NCI-H2107 (cell line): ENCODE measurements at places on chromosomes 7 and 10.

DNA sequence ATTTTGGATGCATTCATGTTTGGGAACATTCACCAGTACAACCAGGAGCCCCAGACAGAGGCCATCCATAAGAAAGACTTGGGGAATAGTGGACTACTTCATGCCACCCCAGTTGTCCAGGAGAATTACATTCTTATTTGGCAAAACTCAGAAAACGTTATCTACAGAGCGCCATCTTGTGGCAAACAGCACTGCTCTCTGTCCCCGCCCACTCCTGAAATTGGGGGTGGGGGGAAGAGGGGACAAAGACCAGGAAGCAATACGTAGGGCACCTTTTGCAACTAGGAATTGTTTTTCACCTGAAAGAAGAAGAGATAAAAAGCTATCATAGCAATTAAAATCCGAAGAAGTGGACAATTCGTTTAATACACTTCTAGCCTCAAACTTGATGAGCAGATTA, 134.6 kb upstream of the MGMT start:
- DNase-seq, result no peak

DNA sequence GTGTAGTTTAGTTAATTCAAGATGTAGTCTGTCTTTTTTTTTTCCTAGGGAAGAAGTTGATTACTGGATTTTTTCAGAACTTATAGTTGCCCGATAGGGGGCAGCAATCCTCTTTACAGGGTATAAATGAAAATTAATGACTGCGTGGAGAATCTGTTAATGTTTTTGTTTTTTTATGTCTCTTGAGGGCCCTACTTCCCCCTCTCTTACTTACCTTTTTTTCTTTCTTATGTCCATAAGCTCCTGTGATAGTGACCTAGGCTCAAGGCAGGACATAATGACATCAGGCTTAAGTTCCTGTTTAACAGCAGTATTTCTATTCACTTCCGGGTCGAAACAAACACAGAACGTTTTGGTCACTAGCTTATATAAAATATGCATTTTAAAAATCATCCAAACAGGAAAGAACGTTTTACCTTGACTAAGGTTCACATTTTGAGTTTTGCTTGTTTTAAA, 18.8 kb downstream of the CDC123 start:
- no peak for DNase-seq

DNA sequence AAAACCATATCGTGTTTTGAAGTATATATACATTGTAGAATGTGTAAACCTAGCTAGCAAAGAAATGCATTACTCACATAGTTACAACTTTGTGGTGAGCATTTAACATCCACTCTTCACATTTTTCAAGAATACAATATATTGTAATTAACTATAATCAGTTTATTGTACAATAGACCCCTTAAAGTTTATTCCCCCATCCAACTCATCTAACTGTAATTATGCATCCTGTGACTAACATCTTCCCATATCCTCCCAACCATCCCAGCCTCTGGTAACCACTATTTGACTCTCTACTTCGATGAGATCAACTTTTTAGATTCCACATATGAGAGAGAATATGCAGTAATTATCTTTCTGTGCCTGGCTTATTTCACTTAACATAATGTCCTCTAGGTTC, 526.4 kb downstream of the KIF20B start:
- DNase-seq, result no peak

- DNase-seq, result no peak
Observed at GRCh38 chr10:63164166-63164623, 31.1 kb downstream of the NRBF2 start.

DNA sequence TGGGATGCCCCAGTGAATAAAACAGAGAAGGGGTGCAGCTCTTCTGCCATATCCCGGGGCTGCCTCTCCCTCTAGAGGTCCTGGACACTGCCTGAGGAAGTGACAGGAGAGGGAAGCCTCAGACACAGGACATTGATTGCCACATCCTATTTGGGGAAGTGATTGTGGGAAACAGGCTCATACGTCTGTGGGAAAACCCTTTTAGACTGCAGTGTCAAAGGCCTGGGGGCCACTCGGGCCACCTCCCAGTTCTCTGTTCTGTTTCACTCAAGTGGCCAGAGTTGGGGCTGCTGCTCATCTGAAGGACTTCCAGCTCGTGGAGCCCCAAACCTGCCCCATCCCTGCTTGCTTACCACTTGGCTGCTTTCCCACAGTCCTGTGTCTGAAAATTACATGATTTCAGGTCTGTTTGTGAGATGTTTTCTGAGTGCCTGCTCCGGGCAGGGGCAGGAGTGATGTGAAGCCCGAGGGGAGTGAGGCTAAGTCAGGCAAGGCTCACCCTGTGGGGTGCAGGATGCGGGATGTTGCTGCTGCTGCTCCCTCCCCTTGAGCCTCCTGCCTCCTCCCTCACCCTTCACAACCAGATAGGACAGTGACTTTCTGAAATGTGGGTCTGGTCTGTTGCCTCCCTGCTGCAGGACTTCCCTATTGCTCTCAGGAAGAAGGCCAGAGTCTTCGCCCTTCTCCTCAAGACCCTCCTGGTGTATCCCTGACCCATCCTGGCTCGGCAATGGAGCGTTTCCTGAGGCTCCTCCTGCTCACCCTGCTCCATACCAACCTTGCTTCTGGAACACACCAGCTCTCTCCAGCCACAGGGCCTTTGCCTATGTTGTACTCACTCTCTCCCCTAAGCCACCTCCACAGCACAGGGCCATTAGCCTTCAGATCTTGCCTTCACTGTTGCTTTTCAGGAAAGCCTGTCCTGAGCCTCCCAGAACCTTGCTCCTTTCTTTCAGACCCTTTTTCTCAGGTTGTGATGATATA, 58.4 kb downstream of the NEURL1 start:
- no peak for DNase-seq

DNA sequence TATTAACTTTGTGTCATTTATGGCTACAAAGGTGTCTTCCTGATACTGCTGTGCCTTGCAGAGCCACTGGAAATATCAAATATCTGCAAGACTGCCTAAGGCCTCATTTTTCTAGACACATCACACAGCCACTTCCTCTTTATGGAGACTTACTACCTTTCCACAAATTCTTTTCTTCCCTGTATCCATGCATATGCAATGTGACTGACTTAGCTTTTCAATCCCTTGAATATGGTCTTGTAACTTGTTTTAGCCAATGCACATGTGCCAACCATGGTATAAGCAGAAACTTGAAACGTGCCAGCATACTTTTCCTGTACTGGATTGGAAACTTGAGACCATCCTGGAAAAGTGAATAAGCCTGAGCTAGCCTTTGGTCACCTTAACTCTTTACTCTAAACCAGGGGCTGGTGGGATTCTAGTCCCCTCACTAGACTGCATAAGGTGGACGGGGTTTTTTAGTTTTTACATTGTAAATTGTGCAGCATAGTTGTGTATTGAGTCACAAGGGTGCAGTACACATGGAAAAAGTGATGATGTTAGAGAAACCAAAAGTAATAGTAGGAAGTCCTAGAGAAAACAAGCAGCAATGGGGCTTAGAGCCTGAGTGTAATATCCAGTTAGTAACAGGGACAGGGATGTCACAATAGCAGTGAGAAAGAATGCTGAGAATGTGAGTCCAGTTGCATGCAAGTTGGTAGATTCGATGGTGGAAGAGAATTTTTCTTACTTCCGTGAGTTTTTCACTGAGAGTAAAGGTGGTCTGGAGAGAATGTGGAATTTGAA, 879.5 kb downstream of the SORCS1 start:
- DNase-seq, result no peak

DNA sequence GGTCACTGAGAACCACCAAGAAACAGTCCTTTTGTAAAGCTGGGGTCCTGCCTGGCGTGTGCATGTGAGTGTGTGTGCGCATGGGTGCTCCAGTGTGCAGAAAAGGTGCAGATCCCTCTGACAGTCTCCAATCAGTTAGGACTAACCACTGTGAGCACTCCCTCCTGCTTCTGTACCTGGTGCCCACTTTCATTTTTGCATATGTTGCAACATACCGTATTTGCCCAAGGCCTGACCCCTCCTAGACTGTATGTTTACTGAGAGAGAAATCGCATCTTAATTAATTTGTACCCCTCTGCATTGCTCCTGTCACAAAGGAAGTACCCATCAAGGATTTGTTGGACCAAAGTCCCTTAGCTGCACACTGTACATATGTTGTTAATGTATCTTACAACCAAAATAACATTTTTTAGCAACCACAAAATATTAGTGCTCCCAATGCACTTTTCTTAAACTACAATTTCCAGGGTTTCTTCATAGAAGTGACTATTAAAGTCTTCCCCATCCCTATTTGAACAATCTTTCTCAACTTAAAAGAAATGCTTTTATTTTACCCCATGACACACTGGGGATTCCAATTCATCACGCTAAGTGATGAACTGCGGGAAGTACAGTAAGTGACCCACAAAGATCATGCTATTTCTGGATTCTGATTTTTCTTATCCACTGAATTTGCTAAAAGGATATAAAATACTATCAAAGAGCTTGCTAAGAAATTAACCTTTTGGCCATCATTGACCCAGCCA, 16.6 kb downstream of the PAXIP1 start:
- DNase-seq, result no peak

GRCh38 chr7:151454305-151454704, 14.4 kb upstream of the CRYGN start:
- DNase-seq, result no peak

DNA sequence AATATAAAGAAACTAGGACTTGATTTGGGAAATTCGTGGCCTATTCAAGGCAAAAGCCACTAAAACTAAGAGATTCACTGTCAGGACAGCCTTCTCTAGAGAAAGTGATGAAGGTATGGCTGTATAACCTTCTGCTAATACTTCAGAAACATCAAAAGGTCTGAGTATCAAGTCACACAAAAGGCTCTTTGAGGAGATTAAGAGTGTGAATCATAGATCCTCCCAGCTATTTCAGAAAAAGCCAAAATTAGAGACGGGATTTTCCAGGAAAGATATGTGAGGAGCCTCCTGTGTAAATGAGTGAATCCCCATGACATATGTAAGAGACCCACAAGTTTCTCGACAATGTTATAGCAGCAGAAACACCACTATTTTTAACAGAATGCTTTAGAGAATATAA, 56.2 kb downstream of the UBE3C start:
- DNase-seq, result no peak

- DNase-seq, result no peak
Observed at GRCh38 chr7:146002431-146003078, 114.0 kb upstream of the CNTNAP2 start.

DNA sequence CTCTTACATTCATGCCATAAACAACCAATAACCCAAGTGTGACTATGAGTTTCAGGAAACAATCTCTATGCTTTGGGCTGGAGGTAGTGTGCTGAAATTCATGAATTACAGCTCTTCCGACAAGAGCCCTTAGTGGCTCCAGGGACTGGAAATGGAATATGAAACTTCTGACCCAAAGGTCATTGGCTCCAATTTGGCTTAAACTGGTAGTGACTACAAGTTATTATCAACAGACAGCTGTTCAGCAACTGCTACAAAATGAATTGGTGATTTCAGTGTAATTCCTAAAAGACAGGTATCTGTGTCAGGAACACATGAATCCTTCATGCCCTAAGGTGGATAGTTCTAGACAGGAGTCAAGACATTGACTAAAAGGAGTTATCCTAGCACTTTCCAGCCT, 745.4 kb downstream of the PHTF2 start:
- DNase-seq, result no peak

- DNase-seq, result no peak
Observed at GRCh38 chr10:61188691-61189090, 244.7 kb upstream of the RHOBTB1 start.

DNA sequence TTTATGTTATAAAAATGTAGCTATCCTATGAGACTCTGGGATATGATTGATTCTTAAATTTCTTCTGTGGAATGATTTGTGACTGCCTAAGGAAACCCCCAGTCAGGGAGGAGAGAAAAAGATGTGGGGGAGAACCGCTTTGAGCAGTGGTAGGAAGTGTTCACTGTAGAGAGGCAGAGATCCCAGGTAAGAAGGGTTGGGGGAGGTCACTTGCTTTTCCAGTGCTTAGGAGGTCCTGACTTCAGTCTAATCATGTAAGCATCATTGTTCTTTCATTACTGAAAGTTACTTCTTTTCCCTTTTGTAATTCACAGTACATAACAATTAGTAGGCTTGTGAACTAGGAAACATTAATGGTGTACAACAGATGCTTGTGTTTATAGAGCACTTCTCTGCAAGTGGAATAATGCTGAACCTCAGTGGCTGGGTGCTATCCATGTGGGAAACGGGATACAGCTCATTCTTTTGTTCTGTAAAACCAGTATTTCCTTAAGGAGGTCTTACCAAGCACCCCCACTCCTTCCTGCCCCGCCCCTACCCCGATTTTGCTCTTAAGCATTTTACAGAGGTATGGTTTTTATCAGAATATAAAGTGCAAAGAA, 165.4 kb downstream of the ST7 start:
- DNase-seq, result no peak

- no peak for DNase-seq
Observed at GRCh38 chr7:102305414-102306268, 19.0 kb downstream of the SH2B2 start.

GRCh38 chr7:27188386-27189294, 3.6 kb upstream of the HOXA11 start:
- DNase-seq, result no peak

GRCh38 chr7:151271699-151272355, 23.3 kb upstream of the SMARCD3 start:
- DNase-seq, result no peak

DNA sequence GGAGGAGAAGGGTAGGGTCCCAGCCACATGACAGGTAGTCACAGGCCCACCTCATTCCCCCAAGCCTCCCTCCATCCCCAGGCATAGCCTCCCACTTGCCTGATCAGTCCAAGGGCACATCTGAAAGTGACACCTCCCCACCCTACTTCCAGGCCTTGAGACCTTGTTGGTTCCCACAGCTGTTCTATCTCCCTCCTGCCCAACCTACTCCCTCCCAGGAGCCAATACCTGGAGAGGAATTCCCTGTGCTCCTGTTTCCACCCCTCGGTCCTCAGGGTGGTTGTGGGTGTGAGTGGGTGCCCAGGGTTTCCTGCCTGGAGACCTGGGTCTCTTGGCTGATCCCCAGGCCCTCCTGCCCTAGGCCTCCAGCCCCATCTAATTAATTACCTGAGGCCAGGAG, 11.6 kb upstream of the IMPDH1 start:
- no peak for DNase-seq

DNA sequence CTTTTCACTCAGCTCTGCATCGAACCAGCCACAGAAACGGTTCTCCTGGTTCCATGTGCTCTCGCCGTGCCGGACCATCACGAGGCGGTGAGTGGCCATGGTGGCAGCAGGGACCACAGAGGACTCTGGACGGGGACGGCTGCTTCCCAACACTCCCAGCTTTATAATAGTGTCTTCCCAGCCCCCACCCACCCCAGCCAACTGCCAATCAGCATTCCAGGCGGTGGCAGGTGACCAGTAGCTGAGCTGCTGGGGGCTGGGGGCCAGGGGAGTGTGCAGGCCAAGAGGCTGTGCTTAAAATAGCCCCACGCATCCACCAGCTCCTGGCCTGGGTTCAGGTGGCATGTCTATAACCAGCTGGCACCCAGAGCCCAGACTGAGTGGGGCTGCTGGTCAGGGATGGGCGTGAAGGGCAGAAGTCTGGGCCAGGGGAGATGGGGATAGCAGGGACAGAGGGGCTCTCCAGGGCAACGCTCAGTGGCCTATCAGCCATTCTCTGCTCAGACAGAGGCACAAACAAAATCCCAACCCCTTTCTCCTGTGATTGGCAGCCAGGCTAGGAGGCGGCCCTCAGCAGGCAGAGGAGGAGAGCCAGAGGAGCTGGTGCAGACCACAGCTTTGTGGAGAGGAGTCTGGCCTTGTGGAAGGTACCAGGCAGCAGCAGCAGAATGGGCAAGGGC, at the start of gene PGAM2:
Gene PGAM2, minus strand, starts transcription at position 137 of the 680 bp plus-strand sequence. Its CDS starts 38 bp downstream, at position 99.
- no peak for DNase-seq
